Stimulated activated CD8-positive, alpha-beta memory T cell treated with anti-CD3 and anti-CD28 coated beads, Interleukin-2, amount 100 ng/mL, for 48 hours (primary cell): ENCODE measurements at places on chromosomes 3 and 15.

- no peak for DNase-seq
Measured at GRCh38 chr3:122519693-122520092, 5.0 kb upstream of the KPNA1 start.

GRCh38 chr3:15310491-15311370, 21.7 kb downstream of the SH3BP5 start:
- no peak for DNase-seq

DNA sequence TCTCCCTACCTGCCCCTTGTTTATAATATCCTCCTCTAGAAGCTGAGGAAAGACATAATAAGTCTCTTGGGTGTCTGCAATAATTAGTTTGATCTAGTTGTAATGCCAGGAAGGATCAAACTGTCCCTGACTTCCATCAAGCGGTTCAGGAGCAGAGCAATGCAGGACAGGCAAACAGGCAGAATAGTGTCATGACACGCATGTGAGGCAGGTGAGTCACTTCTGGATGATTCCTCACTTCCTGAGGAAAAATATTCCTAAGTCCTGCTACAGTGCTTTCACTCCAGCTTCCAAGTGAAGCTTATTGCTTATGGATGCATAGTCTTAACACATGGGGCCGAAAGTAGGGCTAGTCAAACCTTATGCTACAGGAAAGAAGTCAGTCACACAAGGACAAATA, 85.8 kb downstream of the GREM1 start:
- no peak for DNase-seq

DNA sequence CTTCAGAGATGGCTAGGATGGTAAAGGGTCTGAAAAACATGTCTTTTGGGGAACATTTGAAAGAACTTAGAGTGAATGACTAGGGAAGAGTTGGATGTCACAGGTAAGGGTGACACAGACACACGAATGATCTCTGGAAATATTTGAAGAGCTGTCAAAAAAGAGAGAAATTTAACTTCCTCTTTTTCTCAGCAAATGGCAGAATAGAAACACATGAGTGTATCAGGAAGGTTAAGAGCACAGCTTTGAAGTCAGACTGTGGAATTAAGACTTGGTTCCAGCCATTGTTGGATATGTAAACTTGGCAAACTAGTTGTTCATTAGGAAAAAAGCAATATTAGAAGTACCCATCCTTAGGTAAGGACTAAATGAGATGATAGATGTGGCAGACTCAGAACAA, 117.7 kb downstream of the IMPG2 start:
- no peak for DNase-seq
